ENCODE measurements at places on chromosomes 3 and 15. TPM values are rescaled to one million over a fixed set of nuclear protein-coding genes. Genes with fewer than 3 reads are reported as not detected.

The UBAP1L gene
- total RNA-seq, result 10.3 TPM

The PCOLCE2 gene
- 83.3 TPM for total RNA-seq

The SATB1 gene
- 41.1 TPM for total RNA-seq

The MOBP gene
- total RNA-seq, result not detected

The CCR9 gene
- not detected for total RNA-seq

The SCN5A gene
- total RNA-seq, result 2.0 TPM

All from aorta (tissue), 5 donors.